DMS79 (cell line): ENCODE measurements at places on chromosomes 7 and 10.

DNA sequence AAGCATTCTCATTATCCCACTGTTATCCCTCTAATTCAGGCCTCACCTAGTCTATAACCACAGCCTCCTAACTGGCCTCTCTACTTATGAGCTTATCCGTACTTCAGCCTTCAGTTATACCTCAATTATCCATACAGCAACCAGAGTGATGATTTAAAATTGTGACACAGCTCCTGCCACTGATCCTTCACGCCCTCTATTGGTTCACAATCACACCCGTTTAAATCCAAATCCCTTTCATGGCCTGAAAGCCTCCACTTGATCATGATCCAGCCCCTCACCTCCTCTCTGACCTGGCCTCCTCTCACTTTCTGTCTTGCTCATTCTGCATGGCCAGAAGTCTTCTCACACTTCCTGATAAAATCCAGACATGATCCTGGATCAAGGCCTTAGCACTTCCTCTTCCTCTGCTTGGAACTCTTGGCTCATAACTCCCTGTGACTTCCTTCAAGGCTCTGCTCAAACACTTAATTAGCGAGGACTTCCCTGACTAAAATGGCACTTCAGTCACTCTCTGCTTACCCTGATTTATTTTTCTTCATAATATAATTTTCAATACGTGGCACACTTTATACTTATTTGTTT, 19.0 kb upstream of the TMEM26 start:
- no peak for DNase-seq

GRCh38 chr10:61456095-61456789, 3.1 kb upstream of the TMEM26 start:
- DNase-seq, result no peak

DNA sequence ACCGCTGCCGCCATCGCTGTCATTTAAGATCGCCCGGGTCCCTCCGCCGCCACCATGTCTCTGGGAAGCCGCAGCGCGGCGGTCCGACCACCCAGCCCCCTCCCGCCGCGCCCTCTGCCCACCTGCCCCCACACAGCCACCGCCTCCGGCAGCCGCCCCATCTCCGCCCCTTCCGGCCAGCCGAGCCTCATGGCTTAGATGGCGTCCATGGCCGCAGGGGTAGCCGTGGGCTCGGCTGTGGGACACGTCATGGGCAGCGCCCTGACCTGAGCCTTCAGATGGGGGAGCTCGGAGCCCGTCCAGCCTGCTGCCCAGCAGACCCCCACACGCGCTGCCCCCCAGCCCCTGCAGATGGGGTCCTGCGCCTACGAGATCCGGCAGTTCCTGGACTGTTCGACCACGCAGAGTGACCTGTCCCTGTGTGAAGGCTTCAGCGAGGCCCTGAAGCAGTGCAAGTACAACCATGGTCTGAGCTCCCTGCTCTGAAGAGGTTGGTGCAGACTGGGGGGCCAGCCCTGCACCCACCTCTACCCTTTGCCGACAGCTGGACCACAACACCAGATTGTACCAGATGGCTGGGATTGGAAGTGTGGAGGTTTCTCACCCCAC, 38.0 kb upstream of the TARP start:
- no peak for DNase-seq

GRCh38 chr10:100535338-100535714, 417 bp upstream of the HIF1AN start:
- DNase-seq, result no peak

GRCh38 chr7:142645777-142646176, 103.5 kb upstream of the PRSS1 start:
- DNase-seq, result no peak

DNA sequence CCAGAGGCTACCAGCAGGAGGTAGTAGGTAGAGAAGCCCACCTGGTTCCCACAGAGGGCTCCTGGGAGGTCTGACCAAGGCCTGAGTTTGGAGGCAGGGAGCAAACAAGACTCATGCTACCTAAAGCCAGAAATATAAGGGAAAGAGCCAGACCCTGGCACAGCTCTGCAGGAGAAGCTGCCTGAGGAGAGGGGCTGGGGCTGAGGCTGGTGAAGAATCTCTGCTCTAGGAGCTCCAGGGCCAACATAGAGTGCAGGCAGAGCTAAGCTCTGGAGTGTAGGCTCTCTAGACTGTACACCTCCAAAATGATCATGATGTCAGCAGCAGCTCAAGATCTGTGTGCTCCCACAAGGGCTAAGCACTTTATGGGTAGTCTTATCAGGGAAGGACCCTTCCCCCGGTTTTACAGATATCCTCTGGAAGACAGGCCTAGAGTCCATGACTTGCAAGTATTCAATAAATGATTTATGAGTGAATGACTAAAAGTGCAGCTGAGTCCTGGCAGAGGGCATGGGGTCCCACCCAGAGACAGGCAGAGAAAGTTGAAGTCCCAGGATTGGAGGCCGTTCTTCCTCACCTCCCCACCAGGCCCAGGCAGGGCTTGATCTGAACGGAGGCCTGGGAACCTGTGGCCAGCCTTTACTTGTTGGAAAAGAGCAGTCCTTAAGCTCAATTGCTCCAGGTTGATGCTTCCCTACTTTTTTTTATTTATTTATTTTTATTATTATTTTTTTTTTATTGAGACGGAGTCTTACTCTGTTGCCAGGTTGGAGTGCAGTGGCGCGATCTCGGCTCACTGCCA, 71.5 kb upstream of the LRRC4 start:
- no peak for DNase-seq
